ENCODE measurements at places on chromosomes 12 and 14.

DNA sequence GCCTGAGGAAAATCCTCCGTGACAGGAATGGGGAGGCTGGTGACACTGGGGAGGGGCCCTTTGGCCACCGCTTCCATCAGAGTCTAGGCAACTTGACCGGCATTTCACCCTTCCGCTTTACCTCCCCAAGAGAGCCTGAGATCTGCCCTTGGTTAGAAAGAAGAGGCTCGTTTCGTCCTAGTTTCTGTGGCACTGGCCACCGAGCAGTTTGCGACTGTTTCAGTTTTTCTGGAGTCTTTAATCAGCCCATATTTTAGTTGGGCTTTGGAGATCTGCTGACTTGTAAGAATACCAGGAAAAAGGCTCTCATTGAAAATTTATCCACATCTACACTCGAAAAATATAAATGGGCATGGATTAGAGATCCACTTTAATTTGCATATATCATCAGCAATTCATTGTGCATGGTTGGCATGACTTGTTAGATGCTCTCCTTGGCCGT, 414 bp upstream of the ANKS1B start:
- no peak for DNase-seq

GRCh38 chr12:108855284-108856169, 1.9 kb downstream of the SSH1 start:
- DNase-seq = no peak

DNA sequence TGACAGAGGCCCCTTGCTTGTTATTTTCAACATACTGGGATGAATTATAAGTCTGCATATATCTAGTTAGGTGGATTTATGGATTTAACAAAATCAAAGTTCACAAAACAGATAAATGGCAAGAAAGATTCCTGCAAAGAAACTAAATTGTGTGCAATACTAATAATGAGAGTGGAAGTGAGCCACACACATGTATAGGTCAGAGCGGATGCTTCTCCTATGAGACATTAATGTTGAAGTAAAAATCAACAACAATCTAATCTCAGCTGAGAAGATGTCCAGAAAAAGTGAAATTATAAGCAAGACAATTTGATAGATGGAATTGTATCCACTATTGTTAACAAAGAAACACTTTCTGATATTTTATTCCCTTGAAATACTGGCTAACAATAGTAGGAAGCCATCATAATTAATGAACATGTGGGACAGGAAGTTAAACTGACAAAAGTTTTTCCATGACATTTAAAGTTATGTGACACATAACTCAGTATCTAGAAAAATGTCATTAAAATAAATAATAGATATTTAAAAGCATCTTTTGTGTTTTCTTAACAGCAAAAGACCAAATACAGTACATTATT, 39.7 kb downstream of the RAD51B start:
- DNase-seq = no peak

DNA sequence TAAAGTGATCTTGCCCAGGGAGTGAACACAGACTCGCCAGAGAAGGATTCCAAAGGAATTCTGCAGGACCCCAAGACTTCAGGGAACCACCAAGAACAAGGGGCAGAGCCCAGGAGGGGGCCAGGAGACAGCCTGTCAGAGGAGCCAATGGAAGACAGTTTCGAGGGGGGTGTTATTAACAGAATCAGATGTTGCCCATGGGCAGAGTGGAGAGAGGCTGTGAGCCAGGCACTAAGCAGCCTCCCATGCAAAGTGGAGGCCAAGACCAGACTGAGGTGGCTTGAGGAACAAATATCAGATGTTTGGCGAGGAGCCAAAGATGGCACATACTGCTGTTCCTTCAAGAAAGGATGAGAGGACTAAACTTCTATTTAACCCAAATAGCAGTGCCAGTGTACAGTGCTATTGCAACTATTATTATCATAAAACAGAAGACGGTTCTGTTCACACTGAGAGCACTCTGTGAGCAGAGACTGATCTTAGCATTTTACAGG, 12.6 kb downstream of the APPL2 start:
- no peak for DNase-seq

GRCh38 chr12:93006471-93007208, 77.5 kb upstream of the EEA1 start:
- no peak for DNase-seq

GRCh38 chr12:4441355-4442335, 4.0 kb downstream of the FGF6 start:
- DNase-seq = no peak

DNA sequence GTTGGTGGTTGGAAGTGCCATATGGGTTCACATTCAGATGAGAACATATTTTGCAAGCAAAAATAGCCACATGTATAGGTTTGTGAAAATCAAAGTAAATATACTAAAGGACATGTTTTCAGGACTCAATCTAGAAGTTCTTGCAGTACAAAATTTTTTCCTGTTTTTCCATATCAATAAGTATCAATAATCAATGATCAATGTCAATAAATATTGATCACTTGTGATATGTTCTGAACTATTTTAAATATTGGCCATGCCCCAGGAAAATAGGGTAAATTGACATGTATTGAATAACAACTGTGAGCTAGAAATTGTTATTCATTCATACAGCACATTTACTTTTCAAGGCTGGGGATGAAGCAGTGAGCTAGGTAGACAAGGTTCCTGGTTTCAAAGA, 24.3 kb downstream of the ALG10 start:
- DNase-seq = no peak

DNA sequence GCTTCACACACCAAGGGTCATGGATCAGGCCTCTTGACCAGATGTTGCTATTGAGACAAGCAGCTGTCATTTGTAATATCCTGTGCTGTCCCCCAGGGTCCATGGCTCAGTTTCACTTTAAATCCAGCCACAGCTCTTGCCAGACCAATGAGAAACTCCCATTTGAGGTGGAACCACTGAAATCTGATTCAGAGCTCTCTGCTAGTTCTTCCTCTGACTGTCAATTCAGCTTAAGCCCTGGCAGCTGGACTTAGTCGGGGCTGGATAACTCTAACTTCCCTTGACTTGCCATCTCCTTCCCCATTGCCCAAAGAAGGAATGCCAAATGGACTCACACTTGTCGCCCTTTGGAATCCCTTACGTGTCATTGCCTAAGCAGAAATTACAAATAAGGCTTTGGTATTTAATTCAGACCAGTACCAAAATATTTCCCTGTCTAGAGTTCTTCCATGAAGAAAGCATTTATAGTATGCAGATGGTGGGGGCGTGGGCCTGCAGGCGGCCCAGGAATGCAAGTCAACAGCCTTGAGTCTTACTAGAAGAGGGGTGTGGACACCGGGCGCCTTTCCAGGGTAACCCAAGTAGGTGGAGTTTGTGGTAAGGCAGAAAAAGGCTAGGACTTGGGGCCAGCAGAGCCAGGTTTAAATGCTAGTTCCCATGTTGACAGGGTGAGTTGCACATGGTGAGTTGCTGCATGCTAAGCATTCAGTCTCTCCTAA, 96.9 kb upstream of the TMPO start:
- no peak for DNase-seq

DNA sequence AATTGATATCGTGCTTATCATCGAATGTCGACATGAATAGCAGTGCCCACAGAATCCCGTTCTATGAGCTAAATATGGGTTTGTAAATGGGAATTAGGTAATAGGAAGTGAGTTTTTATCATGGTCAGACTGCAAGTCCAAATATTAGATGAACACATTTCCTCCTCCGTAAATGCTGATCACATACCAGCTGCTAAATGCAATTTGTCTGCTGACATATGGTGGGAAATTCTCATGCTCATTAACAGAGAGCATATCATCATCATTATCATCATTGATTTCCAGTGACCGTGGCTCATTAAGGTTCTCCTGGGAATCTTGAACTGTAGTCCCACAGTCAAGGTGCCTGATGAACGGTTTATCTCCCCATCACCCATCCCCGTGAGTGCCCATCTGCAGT, 998.8 kb upstream of the TMEM132C start:
- no peak for DNase-seq

DNA sequence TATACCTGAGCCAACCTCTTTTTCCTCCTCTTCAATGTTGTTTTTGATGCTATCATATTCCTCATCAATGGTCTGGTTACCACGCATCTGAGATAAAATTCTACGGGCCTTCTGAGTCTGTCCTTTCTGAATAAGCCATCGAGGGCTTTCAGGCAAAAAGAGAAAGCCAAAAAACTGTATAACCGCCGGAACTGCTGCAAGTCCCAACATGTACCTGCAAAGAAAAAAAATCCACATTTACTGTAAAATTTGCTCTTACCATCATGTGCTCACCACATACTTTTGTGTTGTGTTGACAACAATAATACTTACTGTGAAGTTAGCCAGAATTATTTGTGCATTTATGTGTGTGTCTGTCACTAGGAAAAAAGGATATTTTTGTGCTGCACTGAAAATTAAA, 77.6 kb downstream of the SLC2A13 start:
- no peak for DNase-seq

GRCh38 chr12:82958966-82959365, 272.3 kb downstream of the TMTC2 start:
- no peak for DNase-seq

DNA sequence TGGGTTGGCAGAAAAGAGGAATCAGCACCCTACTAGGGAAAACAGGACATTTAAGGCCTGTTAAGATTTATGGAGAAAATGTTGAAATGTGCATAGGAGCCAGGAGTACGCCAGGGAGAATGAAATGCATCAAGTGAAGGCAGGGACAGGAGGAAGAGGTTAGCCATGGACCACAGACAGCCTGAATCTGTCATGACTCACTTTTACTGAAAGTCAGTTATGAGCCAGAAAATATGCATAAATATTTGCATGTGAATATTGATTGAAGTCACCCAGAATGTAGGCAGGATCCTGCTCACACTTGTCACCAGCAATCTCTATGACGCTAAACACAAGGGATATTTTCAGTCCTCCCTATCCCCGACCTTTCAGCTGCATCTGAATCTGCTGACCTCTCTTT, 25.1 kb upstream of the CDK17 start:
- DNase-seq = no peak

DNA sequence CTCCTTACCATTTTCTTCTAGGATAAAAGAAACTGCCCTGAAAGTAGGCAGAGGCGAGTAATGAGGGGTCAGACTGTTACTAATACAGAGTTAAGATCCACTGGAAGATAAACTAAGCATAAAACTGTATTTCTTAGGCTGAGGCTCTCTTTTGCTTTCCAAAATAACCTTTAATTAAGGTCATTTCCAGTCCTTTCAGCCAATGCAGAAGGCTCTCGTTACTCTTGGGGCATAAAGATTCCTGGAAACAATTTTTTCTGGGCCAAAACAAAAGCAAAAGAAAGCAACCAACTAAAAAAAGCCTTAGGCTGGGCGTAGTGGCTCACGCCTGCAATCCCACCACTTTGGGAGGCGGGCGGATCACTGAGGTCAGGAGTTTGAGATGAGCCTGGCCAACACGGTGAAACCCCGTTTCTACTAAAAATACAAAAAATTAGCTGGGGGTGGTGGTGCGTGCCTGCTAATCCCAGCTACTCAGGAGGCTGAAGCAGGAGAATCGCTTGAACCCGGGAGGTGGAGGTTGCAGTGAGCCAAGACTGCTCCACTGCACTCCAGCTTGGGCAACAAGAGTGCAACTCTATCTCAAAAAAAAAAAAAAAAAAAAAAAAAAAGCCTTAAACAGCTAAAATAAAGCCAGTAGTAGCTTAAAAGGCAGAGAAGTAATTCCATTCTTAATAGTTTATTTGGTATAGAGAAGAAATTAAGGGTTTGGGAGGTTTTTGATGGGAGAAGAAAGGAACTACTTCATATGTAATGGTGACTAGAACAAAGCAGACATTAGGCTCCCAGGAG, 68.9 kb upstream of the STAC3 start:
- DNase-seq = no peak

DNA sequence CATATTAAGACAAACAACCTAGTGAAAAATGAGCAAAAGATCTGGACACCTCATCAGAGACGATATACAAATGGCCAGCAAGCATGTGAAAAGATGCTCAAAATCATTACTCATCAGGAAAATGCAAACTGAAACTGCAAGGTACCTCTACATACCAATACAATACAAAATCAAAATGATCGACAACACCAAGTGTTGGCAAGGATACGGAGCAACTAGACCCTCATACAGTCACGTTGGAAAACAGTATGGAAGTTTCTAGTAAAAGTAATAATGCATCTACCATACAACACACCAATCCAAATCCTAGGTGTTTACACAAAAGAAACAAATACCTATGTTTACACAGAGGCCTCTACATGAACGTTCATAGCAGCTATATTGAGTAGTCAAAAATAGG, 99.9 kb downstream of the IPO8 start:
- no peak for DNase-seq

DNA sequence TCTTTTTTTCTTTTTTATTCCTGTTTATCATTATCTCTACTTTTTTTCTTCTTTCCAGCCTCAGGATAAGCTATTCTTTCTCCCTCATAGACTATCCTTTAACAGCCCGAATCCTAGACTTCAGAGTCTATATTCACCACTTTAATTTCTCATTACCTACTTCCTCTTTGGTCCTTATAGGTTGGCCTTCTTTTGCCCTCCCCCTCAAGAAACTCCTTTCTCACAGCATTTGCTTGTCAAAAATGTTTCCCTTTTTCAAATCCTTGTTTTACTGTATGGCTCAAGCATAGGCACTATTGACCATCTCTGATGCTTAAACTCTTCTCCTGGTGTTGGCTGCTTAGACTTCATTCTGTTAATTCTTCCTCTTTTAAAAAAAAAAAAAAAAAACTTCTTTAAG, 52.5 kb downstream of the KIAA0586 start:
- no peak for DNase-seq

- DNase-seq = no peak
These were observed 12.6 kb downstream of the GPR65 start for GRCh38 chr14:88017535-88017934.

DNA sequence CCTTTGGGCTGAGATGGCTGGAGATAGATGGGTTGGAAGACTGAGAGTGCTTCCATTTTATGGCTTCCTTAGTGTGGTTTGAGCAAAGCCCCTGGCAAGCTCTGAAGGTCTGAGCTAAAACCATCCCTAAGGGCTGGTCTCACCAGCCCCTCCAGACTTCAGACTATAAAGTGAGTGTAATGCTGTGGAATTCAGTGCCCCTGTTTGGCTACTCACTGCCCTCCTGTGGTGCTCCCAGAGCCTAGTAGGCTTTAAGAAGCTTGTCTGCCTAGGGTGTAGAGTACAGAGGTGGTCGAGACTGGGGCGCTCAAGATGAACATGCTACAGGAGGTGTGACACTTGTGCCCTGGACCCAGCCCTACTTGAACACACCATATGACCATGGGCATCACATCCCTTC, 246.7 kb upstream of the FKBP4 start:
- DNase-seq = no peak

GRCh38 chr14:22008766-22009165, 335.1 kb upstream of the OR4E1 start:
- DNase-seq = no peak

DNA sequence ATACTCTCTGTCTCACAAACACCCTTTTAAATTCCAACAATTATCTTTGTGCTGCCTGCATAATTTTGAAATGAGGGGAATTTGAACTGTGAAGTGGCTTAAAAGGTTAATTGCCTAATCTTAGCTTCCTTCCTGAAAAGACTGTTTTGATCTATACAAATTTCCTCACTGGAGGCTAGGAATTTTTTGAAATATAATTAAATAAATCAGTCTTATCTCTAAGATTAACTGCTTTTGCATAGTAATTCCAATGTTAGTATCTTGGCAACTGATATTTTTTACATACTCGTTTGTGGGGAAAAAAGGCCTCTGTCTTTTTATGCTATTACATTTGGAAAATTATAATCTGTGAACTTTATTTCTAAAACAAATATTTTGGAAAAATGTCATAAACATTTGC, 498.5 kb downstream of the TMTC2 start:
- DNase-seq = no peak
